ENCODE measurements at places on chromosomes 5 and 9.

GRCh38 chr9:124593200-124593599 lies 86.0 kb upstream of the NR5A1 start:
- no peak for DNase-seq

DNA sequence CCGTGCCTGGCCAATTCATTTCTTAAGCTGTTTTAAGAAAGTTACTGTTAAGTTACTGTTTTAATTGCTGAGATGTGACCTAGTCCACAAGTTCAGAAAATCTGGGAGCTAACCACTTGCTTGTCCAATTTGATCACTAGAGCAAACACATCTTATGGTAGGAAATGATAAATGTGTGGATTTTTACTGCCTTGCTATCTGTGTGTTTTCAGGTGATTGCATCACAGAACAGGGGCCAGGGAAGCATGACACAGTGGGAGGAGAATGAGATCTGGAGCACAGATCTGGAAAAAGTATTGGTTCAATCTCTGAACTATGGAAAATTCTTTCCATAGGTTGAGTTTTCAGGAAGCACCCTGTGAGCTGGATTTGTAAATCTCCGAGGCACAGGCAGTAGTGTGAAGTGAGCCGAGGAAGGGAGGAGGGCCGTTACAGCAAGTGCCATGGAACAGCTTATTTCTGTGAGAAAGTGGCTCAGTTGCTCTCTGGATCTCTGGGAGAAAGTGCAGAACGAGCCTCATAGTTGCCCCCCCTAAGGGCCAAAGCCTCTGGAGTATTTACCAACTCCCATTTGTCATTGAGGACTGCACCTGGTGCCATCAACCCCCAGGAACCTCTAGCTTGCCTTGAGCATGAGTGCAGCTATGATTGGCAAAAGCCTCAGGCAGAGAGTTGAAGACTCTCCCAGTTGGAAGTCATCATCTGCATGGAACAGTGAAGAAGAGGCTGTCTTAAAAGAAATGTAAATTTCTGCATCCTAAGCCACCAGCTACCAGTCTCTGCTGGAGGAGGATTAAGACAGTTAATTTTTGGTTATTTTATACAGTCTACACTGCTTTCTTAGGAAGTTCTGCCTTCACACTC lies 161.8 kb upstream of the CLINT1 start:
- DNase-seq, result no peak

- DNase-seq, result no peak
Observed at GRCh38 chr5:167725264-167725663, 566.2 kb upstream of the WWC1 start.

DNA sequence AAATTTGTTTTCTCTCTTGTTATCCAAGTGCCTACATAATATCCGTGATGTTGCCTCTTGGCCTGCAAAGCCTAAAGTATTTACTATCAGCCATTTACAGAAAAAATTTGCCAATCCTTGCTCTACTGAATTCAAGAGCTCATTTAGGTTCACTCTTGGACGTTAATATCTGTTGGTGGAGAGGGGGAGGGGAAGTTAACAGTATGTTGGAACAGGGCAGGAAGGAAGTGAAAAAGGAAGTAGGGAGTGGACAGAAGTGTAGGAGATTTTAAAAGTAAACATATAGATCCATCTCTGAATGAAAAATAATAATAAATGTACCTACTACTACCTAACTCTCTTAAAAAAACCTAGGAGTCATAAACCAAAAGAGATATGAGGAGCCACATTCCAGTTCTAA lies 32.8 kb downstream of the ZNF608 start:
- no peak for DNase-seq

DNA sequence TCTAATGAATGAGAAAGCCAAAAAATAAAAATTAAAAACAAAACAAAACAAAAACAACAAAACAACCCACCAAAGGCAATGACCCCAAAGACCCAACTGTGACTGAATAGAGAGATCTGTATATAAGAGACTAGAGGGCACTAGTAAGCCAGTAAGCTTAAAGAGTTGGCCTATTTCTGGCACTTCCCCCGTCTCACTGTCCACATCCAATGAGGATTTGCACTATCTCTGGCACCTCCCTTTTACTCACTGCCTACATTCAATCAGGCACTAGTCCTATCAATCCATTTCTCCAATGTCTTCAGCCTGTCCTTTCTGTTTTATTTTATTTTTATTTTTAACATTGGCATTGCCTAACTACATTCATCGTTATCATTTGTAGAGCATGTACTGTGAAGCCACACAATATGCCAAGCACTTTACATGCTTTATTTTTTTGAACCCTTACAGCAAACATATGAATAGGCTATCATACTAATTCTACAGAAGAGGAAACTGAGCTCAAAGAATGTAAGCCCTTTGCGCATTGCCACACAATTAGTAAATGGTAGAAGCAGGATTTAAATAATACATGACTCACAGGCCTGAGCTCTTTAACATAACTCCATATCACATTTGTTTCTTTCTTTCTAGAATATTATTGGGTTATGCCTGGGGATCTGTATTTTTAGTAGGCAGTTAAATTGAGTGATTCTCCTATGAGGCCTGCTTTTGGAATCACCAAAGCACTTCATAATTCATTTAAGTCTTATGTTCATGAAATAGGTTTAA lies 70.0 kb downstream of the C6 start:
- DNase-seq, result no peak

GRCh38 chr9:87569008-87569509 lies 71.4 kb downstream of the DAPK1 start:
- DNase-seq, result no peak

GRCh38 chr5:137633896-137634295 lies 102.0 kb downstream of the KLHL3 start:
- no peak for DNase-seq

GRCh38 chr5:105034401-105034763 lies 1471.8 kb upstream of the NUDT12 start:
- no peak for DNase-seq

GRCh38 chr9:13143281-13143680 lies 136.2 kb downstream of the MPDZ start:
- DNase-seq, result no peak

DNA sequence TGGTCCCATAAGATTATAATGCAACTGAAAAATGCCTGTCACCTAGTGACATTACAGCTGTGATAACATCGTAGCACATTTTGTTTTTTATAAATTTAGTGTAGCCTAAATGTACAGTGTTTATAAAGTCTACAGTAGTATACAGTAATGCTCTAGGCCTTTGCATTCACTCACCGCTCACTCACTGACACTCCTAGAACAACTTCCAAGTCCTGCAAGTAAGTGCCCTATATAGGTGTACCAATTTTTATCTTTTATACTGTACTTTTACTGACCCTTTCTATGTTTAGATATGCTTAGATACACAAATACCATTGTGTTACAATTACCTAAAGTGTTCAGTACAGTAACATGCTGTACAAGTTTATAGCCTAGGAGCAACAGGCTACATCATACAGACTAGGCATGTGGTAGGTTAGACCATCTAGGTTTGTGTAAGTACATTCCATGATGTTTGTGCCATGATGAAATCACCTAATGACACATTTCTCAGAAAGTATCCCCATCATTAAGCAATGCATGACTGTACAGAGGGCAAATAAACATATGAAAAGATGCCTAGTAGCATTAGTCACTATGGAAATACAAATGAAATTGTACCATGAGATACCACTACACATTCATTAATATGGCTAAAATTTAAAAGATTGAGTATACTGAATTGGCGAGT lies 127.6 kb downstream of the TRPM6 start:
- no peak for DNase-seq

- DNase-seq, result no peak
Observed at GRCh38 chr9:133405508-133406438, 12.0 kb downstream of the REXO4 start.

DNA sequence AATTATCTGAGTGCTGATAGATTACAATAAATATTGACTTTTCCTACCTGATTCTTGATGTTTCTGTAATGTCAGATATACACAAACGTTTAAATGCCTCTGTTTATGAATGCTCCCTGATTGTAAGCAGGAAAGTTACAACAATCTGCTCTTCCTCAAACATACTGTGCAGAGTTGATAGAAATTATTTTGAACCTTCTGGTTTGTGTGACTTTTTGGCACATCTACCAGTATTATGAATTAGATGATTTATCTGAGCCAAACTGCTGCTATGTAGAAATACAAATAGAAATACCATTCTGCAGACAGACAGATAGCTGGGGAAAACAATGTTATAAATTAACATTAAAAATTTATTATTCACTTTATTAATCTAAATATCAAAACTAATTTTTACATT lies 113.0 kb downstream of the SLF1 start:
- no peak for DNase-seq

- DNase-seq, result no peak
Observed at GRCh38 chr5:120430572-120430971, 33.5 kb upstream of the PRR16 start.

DNA sequence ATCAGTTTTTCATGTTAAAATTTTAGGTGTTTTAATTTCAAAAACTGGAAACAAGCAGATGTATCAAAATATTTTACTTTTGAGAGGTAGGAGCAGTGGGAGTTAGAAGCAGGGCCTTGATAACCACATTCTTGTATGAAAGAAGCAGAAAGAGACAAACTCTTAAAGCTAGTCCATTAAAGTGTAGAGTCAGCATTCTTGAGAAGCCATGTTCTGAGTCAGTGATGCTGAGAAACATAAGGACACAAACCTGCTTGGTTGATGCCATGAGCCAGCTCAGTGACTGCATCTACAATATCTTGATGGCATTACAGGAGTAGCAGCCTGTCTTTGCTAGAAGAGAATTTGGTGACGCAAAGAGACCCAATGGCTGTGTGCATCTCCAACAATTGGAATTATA lies 826.1 kb upstream of the CTNND2 start:
- DNase-seq, result no peak

- no peak for DNase-seq
Observed at GRCh38 chr9:30982301-30982700, 1402.1 kb upstream of the ACO1 start.

GRCh38 chr9:69672596-69673310 lies 582 bp upstream of the APBA1 start:
- DNase-seq, result peak; percentile 83

DNA sequence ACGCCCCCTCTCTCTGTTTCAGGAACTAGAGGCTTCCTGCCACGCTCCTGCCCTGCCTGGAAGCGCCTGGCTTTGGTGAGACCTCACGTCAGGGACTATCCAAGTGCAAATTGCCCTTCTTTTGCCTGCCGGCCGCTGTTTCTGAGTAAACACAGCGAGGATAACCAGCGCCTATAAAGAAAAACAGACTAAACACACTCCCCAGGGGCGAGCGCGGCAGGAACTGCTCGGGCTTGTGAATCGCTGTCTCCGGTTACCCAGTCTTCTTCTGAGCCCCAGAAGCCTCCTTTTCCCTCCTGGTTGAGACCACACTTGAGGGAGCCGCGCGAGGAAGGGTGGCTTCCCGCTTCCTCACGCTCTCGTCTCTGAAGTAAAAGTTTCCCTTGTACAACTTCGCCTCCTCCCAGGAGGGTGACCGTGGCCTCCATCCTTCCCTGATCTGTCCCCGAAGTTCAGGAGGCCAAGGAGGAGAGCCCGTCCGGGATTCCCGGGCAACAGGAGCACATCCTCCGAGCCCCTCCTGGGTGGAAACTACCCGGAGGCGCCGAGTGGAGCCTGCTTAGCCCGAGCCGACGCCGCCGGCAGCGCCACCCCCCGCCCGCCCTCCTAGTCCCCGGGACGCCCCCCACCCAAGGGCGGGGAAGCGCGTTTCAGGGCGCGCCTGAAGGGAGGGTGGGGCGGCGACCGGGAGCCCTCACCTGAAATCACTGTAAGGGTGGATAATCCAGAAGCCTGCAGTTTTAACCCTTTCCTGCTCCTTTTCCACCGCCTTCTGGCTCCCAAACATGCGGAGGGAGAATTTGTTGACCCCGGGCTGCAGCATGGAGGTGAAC lies 993 bp downstream of the HCN1 start:
- DNase-seq, result no peak

GRCh38 chr9:27198190-27198589 lies 89.2 kb downstream of the TEK start:
- DNase-seq, result no peak

DNA sequence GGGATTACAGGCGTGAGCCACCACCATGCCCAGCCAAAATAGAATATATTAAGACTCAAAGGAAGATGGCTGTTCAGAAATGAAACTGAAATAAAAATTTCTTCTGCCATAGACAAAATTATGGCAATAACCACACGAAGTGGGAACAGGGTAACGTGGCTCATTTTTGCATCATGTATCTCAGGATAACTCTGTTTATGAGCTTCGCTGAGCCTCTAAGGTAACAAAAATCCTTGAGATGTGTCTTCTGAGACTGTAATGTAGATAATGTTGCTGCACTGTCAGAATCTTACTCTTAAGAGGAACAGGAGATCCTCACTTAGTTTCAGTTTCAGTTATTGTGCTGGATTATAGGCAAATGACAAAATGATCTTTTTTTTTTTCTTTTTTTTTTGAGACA lies 153.8 kb downstream of the GOLPH3 start:
- DNase-seq, result no peak

DNA sequence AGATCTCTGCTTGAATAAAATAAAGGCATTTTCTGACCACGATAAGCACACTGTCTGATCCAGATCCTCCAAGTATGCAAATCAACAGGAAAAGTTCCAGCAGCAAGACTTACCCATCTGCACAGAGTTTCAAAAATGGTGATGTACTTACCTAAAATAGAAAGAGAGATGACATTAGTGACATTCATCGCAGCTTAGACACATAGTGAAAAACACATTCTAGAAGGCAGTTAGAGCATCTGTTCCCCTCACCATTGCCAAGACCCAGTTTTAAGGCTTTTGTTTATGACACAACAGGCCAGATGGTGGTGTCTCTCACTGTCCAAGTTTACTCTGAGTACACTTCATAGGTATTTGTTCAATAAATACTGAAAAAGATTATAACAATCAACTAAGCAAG lies 207.7 kb downstream of the PDE4D start:
- peak; percentile 5 for DNase-seq

DNA sequence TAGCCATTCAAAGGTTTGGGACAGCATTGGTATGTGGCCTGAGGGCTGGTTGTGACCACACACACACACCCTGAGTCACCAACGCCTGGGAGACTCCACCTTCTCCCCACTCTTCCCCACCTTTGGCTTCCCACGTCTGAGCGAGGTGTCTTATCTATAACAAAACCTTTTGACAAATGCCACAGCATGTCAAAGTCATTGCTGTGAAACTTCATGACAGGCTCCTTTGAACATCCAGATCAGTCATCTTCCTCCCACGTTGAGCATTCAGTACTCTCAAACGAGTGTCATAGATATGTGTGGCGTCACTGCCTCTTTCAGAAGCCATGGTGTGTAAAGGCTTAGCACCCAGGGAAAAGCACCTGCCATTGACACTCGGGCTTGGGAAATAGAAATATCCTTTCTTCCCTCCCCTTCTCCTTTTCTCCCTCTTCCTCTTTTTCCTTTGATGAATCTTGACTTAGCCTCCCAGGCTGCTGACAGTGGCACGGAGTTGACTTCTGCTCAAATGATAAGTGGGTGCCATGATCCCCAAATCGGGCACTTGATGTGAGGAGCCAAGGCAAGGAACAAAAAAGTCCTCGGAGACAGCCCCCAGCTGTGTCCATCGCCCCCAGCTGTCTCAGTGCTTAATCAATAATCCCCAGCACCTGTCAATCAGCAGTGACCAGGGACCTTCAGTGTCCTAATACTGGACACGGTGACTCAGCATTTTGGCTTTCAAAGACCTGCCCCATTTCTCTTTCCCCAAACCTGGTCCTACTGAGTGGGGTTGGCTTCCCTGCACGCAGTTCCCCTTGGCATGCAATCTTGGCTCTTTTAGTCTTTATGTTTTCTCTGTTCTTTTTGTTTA lies 114.8 kb downstream of the FGF18 start:
- DNase-seq, result no peak

- DNase-seq, result no peak
Observed at GRCh38 chr5:116046823-116047222, 14.6 kb downstream of the ARL14EPL start.

Data from GM13977 (cell line).